ENCODE measurements at places on chromosomes 3 and 15.

DNA sequence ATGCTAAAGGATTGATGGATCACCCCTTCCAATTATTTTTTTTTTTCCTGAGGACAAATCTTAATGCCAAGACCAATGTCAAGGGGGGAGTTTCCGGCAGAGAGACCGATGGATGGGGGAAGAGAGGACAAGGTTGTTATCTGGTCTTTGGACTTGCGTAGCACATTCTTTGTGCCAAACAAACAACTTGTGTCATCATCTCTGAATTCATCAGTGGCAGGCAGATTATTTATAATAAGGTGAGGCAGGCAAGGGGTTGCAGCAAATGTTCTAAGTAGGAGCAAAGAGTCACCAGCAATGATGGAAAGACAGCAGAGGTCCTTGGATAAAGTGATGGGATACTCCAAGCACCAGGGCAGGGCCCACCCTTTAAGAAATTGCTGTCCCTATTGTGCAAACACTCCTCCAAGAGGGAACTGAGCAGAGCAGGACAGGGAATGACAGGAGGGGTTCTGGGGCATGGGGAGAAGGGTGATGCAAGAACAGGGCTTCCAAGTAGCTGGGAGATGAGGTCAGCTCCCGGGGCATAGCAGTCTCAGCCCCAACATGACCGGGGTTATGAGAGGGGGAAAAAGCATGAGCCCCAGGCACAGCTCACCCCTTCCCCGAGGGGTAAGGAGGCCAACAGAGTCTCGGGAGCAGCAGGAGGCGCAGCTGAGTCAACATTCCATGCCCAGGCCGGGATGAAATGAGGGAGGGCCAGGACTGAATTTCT, 57.4 kb downstream of the ANXA2 start:
- no peak for DNase-seq

DNA sequence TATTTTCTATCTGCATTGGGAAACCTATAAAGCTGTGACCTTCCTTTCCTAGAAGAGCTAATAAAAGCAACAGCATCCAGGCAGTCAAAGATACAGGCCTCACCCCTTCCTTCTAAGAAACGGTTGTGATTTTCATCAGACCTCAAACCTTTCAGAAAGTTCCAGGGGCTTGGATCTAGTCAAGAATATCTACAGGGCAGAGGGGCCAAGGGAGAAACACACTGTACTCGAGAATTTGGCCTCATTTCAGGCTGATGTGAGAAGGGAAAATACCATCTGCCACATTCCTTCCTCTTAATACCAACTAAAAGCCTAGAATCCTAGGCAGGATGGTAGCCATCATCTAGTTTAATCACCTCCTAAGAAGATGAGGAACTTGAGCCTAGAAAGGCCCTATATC, 24.5 kb upstream of the BCL6 start:
- DNase-seq: no peak

DNA sequence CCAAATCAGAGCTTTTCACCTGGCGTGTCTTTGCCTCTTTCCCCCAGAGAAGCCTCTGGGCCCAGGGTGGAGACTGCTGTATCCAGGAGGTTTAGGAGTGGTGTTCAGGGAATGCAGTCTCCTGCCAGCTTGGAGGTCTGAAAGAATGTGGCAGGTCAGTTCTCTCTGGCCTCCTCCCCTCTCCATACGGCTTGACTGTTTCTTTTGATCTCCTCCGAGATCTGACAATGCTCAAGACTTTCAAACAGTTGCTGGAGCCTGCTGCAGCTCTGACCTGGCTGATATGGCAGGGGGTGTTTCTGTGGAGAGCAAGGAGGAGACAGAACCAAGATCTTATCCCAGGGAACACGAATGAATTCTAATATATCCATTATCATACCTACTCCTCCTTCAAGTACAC, 24.7 kb upstream of the TM4SF4 start:
- no peak for DNase-seq

GRCh38 chr15:86115145-86115801, 35.6 kb downstream of the AGBL1 start:
- DNase-seq: no peak

DNA sequence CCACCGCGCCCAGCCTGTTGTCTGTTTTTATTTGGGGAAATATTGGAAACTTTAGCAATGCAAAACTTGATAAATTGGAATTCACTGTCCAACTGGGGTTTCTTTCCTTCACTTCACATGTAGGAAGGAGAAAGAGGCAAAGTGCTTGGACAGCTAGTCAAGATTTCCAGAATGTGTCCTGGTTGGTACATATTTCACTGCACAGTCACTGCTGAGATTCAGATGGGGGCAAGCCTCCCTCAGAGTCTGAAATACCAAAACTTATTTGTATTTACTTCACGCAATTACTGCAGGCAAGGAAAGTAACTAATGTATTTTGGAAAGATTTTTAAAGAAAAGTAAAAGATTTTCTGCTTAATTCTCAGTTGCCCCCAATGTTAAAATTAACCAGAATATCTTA, 21.0 kb downstream of the LRRC31 start:
- no peak for DNase-seq

DNA sequence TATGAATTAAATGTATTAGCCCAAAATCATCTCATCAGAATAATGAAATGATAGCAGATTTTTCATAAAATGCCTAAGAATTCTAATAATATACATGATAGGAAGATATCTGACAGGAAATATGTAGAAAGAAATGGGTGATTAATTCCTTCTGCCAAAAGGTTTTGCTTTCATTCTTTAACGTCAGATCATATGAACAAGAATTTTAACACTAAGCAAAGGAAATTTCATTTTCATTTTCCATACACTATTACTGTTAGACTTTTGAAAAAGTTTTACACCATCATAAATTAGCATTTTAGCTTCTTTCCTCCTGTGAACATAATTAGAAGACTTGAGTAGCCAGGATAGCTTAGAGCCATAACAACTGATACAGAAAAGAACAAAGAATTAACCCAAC, 1099.9 kb downstream of the NSUN3 start:
- DNase-seq: no peak

DNA sequence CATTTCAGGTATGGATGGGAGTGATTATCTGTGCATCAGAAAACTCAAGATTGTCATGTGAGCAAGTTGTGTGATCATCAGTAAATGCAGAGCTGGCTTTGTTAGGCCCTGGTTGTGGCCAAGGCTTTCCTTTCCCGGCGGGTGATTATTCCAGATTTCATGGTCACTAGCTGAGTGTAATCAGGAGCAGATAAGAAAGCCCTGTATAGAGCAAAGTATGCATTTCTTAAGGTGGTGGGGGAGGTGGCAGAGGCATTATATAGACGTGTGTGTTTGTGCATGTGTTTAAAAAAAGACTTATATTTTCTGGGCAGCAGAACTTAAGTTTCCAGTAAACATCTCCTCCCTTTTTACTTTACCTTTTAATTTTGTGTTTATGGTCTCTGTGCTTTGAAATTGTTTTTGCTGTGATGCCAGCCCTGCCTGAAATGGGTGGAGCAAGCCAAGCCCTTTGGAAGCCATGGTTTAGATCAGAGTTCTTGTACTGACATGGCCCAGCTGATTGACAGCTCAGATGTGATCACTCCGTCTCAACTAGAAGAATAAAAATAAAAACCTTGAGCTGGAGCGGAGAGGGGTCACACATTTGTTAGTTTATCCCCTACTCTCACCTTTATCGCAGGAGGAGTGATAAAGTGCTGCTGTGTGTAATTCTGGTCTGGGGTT, 22.2 kb downstream of the SMAD3 start:
- DNase-seq: no peak

GRCh38 chr3:143970773-143971358, 757 bp upstream of the DIPK2A start:
- DNase-seq: peak; percentile 62
